ENCODE measurements at places on chromosomes 4 and X.

DNA sequence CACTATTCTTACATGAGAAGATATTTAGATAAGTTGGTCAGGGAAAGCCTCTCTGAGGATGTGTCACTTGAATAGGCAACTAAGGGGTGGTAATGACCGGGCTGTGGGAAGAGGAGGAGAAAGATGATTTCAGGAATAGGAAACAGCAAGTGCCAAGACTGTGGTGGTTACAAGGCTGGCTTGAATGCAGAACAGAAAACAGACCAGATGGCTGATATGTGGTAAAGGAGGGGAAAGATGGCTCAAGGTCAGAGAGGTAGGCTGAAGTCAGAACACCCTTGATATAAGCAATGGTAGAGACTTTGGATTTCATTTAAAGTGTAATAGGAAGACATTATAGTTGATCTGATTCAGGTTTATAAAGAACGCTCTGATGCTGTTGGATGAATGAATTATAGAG lies 15.0 kb downstream of the TLR7 start:
- no peak for DNase-seq

GRCh38 chrX:71056867-71057266 lies 11.3 kb downstream of the SNX12 start:
- DNase-seq, result no peak

- no peak for DNase-seq
Measured at GRCh38 chr4:120664851-120665250, 257.7 kb downstream of the PRDM5 start.

- no peak for DNase-seq
Measured at GRCh38 chrX:133983974-133984845, 1.2 kb downstream of the GPC3 start.

DNA sequence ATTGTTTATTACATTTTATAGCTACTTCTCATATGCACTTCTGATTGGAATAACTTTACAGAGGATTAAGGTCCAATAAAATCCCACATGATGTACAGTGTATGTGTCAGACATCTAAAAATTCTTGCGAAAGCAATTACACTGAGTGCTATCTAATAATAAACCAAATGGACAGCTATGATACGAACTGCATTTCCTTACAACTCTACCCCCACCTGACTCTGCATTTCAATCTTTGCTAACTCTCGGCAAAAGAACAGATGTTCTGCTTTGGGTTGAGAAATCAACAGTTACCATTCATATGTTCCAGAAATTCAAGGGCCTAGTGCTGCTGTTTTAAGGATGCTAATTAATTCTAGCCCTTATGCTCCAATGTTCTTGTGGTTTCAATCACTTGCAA lies 287.9 kb upstream of the NOCT start:
- no peak for DNase-seq

- DNase-seq, result no peak
Measured at GRCh38 chr4:32172761-32173160, 1452.6 kb downstream of the PCDH7 start.

DNA sequence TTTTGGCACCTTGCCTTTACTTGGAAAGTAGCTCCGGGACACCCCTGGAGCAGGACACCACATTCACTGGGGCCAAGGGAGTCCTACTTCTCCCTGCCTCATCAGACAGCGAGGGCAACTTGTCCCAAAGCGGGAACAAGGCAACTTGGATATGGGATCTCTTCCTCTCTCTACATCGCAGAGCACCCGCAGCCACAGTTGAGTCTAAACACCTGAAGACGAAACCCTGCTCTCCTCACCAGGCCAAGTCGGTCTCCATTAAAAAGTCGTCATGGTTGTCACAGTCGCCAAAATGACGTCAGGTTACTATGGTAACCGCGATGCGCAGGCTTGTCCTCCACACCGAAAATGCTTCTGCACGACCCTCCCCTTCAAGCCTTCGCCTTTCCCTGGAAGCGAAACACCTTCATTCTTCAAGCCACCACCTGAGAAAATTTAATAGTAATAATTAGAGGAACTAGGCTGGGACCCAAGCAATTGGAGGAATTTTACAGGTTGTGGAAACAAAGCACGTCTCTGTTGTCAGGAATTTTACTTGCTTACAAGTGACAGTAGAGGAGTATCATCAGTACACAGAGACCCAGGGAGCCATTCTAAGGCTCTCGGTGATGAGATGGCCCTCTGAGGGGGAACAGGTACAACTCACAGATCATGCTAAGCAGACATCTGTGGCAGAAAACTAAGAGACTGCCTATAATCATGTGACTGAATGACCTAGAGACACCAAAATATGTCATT lies 30.5 kb upstream of the TCEAL4 start:
- peak; percentile 53 for DNase-seq

DNA sequence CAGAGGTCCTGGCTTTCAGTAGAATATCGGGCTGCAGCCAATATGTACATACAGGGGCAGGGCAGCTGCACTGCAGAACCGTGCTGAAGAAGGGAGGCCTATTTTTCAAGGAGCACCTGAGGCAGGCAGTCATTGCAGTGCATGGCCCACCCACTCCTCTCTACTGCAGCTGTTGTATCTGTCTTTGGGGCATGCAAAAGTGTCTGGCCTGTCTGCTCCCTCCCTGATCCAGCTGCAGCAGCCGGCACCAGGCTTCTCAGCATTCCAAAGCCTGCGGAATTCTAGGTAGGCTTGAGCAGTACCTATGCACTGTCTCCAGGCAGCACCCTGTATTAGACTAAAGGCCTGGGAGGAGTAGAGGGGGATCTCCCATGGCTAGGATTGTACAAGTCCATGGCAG lies 415.2 kb upstream of the MAGEB16 start:
- DNase-seq, result no peak

DNA sequence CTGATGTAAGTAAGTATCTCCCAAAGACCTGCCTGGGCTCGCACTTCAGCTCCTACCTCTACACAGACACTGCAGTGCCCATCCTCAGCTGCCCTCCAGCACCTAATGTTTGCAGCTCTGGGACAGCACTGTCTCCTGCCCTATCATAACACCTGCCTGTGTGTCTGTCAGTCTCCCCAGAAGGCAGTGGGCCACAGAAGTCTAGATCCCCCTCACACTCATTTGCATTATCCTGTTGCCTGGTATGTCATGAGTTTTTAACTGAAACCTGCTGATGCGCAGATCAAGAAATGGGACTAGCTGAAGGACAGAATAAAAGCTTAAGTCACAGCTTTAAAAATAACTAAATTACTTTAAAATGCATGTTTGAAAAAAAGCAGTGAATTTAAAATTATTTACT lies 43.0 kb downstream of the LRP2BP start:
- no peak for DNase-seq

DNA sequence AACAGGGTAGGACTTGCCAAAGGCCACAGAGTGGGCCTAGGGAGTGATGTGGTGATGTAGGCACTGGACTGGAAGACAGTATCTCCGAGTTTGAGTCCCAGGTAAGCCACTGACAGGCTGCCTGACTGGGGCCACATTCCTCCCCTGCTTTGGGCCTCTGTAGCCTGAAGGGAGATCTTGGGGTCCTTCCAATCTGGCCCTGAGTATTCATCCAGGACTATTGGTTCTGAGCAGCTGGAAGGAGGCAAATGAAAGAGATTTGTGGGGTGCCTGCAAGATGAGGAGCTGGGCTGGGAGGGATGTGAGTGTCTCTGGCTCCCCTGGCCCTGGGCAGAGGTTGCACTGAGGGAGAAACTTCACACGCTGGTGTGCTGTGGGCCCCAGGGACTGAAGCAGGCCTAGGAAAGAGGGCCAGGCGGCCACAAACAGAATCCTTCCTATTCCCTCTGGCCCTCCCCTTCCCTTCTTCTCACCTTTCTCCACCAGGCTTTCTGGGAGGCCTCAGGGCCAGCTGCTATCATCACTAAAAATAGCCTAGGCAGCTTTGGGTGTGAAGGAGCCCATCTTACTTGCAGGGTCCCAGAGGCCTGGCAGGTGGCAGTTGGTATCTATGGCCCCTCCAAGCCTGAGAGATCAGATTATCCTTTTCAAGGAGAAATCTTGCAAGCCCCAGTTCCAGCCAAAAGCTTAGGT lies 70.1 kb downstream of the PJA1 start:
- no peak for DNase-seq

- no peak for DNase-seq
Measured at GRCh38 chr4:41204400-41204978, 9.9 kb downstream of the APBB2 start.

DNA sequence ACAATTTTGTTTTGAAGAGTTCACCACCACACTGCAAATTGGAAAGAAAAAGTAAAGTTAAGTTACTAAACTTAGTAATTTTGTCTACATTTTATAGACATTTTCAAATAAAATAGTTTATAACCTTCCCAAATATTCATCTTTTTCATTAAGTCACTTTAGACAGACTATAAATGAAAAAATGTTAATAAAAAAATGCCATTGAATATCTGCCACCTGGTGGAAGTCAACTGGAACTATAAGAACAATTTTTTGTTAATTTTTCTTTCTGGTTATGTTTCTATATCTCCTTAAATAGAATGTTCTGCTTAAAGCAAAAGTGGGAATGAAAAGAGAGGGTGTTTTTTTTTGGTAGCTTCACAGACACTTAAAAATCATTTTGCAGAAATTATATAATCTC lies 534.4 kb upstream of the PCDH10 start:
- DNase-seq, result no peak

- no peak for DNase-seq
Measured at GRCh38 chr4:39642885-39643552, 4.4 kb upstream of the SMIM14 start.

GRCh38 chr4:48706736-48707135 lies 73.3 kb downstream of the FRYL start:
- no peak for DNase-seq

DNA sequence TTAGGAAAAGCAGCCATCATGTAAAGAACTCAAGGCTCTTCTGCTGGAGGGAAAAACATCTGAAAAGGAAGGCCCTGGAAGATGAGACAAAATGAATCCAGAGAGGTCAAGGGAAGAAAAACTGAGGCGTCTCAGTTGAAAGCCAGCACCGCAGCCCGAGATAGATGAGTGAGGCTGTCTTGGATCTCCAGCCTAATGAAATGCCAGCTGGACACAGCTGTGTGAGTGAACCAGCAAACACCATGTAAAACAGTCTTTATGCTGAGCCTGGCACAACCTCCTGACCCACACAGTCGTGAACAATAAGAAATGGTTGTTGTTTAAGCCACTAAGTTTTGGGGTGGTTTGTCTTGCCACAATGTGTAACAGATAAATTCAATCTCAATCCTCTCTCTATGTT lies 48.6 kb upstream of the RASL11B start:
- DNase-seq, result no peak

- no peak for DNase-seq
Measured at GRCh38 chrX:19003756-19004155, 19.8 kb upstream of the PHKA2 start.

GRCh38 chrX:68568136-68568535 lies 69.3 kb downstream of the YIPF6 start:
- DNase-seq, result no peak

DNA sequence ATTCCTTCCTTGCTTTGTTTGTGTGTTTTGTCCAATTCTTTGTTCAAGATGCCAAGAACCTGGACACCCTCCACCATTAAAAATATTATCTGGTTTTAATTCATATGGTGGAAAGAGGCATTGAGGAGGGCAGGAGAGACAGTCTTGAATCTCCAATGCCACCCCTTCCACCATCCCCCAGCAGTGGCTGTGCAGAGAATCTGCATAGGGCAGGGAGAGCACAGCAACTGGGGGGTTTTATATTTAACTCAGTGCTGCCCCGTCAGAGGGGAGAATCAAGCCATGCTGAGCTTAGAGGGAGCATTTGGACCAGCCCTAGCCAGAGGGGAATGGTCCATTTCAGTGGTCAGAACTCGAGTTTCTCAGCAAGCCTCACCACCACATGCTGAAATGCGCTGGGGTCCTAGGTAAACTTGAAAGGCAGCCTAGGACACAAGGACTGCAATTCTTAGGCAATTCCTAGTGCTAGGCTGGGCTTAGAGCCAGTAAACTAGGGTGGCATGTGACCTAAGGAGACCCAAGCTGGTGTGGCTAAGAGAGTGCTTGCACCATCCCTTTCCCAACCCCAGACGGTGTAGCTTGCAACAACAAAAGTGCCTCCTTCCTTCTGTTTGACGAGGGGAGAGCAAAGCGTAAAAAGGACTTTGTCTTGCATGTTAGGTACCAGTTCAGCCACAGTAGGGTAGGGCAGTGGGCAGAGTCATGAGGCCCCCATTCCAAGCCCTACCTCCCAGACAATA lies 34.2 kb downstream of the CCDC158 start:
- DNase-seq, result no peak

DNA sequence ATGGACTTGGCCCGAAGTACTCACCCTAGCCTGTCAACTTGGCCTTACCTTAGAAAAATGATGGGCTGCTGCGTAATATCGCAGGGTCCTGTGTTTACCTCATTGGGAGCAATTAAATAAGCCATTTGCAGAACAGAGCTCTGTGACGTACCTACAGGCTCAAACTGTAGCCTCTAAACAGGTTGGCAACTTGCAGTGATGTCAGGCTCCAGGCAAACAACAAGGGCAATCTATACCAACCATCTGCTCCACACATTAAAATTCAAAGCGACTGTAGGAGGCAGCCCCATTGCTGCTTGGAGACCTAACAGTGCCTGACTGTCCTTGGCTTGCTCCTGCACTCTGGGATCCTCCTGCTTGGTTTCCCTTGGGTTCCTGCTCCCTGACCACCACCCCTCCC lies 17.2 kb downstream of the VGLL1 start:
- no peak for DNase-seq

DNA sequence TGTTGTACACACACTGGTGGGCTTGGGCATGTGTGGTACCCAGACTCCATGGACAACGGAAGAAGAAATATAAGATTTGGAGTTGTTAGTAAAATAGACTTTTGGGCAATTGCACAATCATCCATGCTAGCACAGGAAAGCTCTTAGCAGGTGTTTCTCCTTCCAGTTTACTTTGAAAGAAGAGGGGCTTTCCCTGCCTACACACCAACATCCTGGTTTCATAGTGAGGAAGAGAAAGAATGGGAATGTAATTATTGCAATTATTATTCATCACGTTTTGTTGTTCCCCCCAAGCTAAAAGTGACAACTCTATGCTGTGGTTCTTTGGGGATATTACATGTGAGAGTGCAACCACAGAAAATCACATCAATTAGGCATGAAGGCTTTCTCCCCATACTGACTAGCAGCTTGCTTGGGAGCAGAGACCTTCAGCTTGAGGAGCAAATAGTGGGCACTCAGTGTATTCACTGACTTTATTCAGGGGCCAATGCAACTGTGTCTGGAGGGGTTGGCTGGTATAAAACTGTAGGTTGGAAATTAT lies 57.2 kb upstream of the PUDP start:
- DNase-seq, result no peak

DNA sequence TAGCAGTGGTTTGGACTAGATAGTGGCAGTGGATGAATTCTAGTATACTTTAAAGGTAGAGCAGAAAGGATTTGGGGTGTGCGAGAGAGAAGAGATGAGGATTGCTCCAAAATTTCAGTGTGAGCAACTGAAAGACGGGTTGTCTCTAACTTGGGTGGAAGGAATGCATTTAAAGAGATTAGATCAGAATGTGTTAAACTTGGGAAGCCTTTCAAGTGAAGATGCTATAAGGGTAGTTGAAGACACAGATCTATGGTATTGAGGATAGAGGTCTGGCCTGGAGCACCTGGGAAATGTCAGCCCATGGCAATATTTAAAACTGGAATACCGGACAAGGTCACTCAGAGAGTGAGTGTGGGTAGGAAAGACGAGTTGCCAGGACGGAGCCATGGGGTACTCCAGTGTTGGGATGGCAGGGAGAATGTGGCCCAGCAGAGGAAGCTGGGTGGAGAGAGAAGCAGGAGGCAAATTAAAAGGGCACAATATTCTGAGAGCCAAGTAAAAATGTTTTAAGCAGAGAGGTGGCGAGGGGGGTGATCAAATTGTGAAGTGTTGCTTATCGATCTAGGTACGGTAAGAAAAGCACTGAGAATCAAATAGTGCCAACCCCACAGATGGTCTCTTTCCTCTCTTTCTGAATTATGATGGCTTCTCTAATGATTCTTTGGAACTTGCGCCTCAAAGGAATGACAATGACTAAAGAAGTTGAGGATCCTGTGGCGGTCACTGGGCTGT lies 50.5 kb downstream of the ENOPH1 start:
- DNase-seq, result no peak
